Activated naive CD8-positive, alpha-beta T cell treated with anti-CD3 and anti-CD28 coated beads, Interleukin-2, amount 10 ng/mL, durations not matched to agents 7 days and 5 days (primary cell): ENCODE measurements at places on chromosomes 3 and 15. TPM values are rescaled to one million over a fixed set of nuclear protein-coding genes. Genes with fewer than 3 reads are reported as not detected.

DNA sequence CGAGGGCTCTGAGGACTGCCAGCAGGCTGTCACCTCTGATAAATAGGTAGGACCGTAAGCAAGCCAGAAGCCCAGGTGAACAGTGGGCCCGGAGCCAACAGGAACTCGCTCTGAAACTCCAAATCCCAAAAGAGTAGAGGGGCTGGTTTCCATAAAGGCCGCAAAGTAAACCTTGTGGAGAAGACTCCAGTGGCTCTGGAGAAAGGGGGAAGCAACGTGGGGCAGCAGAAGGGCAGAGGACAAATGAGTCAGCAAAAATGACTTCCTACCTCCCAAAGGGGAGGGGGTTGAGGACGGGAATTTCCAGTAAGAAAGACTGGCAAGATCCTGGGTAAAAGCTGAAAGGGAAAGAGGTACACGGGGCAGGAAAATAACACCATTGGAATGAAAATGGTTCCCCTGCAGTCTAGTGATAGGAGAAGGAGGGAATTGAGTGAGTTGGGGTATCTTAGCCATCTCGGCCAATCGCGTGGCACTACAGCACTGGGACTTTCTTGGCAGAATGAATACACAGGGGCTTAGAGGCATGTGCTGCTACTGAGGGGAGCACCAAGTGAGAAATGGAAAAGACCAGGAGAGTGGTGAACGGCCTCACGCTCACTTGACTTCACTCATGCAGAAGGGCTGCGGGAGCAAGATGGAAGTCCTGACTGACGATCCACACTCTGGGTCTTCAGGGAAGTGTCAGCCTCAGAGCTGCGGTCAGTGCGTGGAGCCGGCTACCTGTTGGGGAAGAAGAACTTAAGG is 33.2 kb downstream of the BMF start:
- no peaks in the 10 kb centered on the region for H3K36me3 ChIP-seq
- no peak overlapping the region for H3K4me3 ChIP-seq
- DNase-seq = no peak
- H3K4me1 ChIP-seq = peaks cover 8% of the 10 kb centered on the region
- peaks cover 8% of the 10 kb centered on the region for H3K27me3 ChIP-seq

DNA sequence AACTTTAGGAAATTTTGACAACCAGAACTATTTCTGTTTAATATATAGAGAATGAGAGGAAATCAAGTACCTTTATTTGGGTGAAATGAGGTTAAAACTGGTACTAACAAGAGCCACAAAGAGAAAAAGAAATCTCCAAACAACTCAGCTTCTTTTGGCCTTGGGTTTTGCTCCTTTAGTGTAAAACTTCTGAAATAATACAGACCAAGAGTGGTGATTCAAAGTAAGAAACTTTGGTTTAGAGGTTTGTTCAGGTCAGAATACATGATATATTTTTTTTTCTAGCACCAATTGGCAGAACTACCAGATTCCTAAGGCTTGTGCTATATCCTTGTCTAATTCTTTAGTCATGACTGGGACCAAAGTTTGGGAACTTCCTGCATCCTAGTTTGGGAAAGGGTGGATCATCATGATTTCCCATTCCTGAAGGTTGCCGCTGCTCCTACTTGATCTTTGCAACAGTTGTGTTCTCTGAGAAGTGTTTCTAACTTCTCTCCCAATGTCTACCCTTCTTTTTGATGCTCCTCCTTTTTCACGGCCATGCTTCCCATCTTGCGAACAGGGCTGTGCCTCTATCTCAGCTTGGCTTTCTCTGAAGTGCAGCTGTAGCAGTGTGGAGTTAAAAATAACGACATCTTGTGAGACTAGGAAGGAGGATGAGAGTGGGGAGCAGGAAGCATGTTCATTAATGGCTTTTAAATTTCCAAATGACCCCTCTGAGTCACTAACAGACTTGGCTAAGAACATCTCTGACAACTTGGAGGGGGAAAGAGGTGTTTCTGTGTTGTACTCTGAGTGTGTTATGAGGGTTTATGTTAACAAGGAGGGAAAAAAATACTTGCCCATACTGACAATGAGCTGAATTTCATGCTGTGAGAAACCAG is 87.7 kb downstream of the KCNAB1 start:
- peaks cover 2% of the 10 kb centered on the region for H3K27me3 ChIP-seq
- H3K4me1 ChIP-seq = peaks cover 3% of the 10 kb centered on the region
- H3K36me3 ChIP-seq = no peaks in the 10 kb centered on the region
- H3K27ac ChIP-seq = no peak overlapping the region
- H3K4me3 ChIP-seq = no peak overlapping the region

- no peaks in the 10 kb centered on the region for H3K27me3 ChIP-seq
- DNase-seq = no peak
- H3K4me1 ChIP-seq = peaks cover 2% of the 10 kb centered on the region
- H3K4me3 ChIP-seq = no peak overlapping the region
These were observed 28.4 kb upstream of the RPL29 start for GRCh38 chr3:52023860-52024764.

GRCh38 chr3:45776611-45777010 is 19.7 kb downstream of the SLC6A20 start:
- H3K36me3 ChIP-seq = no peaks in the 10 kb centered on the region
- no peak overlapping the region for H3K27ac ChIP-seq
- peaks cover 16% of the 10 kb centered on the region for H3K4me1 ChIP-seq
- H3K27me3 ChIP-seq = peaks cover 20% of the 10 kb centered on the region
- no peak for DNase-seq
- H3K4me3 ChIP-seq = no peak overlapping the region

- H3K4me3 ChIP-seq = no peak overlapping the region
- no peaks in the 10 kb centered on the region for H3K4me1 ChIP-seq
- peaks cover 24% of the 10 kb centered on the region for H3K36me3 ChIP-seq
- H3K27me3 ChIP-seq = no peaks in the 10 kb centered on the region
- no peak overlapping the region for H3K27ac ChIP-seq
These were observed 26.4 kb downstream of the MKRN2 start for GRCh38 chr3:12583280-12583679.

- H3K36me3 ChIP-seq = no peaks in the 10 kb centered on the region
- no peak overlapping the region for H3K27ac ChIP-seq
- DNase-seq = no peak
- no peak overlapping the region for H3K4me3 ChIP-seq
- no peaks in the 10 kb centered on the region for H3K27me3 ChIP-seq
- no peaks in the 10 kb centered on the region for H3K4me1 ChIP-seq
These were observed 651.6 kb downstream of the NTRK3 start for GRCh38 chr15:87604857-87605446.

GRCh38 chr3:106936337-106936736 is 440.9 kb upstream of the CCDC54 start:
- H3K36me3 ChIP-seq = no peaks in the 10 kb centered on the region
- H3K4me1 ChIP-seq = no peaks in the 10 kb centered on the region
- DNase-seq = no peak
- H3K27ac ChIP-seq = no peak overlapping the region
- H3K4me3 ChIP-seq = no peak overlapping the region
- no peaks in the 10 kb centered on the region for H3K27me3 ChIP-seq

GRCh38 chr3:127851899-127852298 is 29.6 kb upstream of the MGLL start:
- peaks cover 15% of the 10 kb centered on the region for H3K27me3 ChIP-seq
- H3K36me3 ChIP-seq = no peaks in the 10 kb centered on the region
- peaks cover 4% of the 10 kb centered on the region for H3K4me1 ChIP-seq
- no peak for DNase-seq

- no peak overlapping the region for H3K27ac ChIP-seq
- H3K27me3 ChIP-seq = no peaks in the 10 kb centered on the region
- peaks cover 2% of the 10 kb centered on the region for H3K36me3 ChIP-seq
- H3K4me1 ChIP-seq = peaks cover 13% of the 10 kb centered on the region
- no peak for DNase-seq
These were observed 133.3 kb downstream of the CMSS1 start for GRCh38 chr3:99950921-99951320.

- H3K36me3 ChIP-seq = peaks cover 30% of the 10 kb centered on the region
- DNase-seq = no peak
- H3K27me3 ChIP-seq = no peaks in the 10 kb centered on the region
- peak overlapping the region; percentile 8 for H3K4me3 ChIP-seq
- peaks cover 43% of the 10 kb centered on the region for H3K4me1 ChIP-seq
- peak overlapping the region; percentile 28 for H3K27ac ChIP-seq
These were observed 102.8 kb downstream of the IL1RAP start for GRCh38 chr3:190616637-190617036.

DNA sequence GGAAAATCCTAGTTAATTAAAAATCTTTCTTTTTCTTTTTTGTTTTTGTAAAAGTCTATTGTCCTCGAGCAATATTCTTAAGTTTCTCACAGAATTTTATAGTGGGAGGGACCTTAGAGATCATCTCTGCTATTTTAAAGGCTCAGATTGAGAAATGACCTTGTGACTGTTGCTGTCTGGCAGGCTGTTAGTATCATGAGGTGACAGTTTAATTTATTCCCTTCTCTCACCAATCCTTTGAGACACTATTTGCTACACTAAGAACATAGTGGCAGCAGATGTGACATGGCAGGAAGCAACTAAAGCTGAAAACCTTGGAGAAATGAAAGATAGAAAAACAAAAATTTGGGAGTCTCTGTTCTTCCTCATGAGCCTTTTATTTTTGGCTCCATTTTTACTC is 24.9 kb downstream of the APPL1 start:
- H3K36me3 ChIP-seq = peaks cover 14% of the 10 kb centered on the region
- H3K27ac ChIP-seq = no peak overlapping the region
- no peak overlapping the region for H3K4me3 ChIP-seq
- peaks cover 2% of the 10 kb centered on the region for H3K4me1 ChIP-seq
- no peaks in the 10 kb centered on the region for H3K27me3 ChIP-seq

DNA sequence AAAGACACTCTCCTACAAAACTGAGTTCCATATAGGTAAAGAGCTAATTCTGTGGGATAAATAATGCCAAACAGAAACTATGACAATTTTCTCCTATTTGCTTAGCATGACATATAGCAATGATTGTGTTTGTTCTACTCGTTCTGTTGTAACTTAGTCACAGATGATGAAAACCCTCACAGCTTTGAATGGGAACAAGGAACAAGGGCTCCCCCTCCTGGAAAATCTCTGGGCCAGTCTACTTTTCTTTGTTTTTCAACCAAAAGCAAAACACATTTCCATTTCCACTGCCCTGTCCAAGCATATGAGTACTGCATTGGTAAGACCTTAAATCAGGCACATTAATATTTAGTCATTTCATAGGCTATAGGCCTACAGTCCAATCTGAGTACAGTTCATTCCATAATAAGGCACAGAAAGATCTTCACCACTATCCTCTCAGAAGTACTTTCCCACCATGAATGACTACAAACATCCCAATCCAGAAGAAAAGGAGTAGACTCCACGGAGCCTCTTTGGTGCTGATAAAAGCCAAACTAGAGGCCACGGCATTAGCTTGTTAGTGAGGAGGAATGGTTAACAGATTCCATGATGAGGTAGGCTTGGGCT is 67.1 kb downstream of the ATP8B4 start:
- DNase-seq = no peak
- peaks cover 2% of the 10 kb centered on the region for H3K27me3 ChIP-seq
- H3K4me3 ChIP-seq = no peak overlapping the region

DNA sequence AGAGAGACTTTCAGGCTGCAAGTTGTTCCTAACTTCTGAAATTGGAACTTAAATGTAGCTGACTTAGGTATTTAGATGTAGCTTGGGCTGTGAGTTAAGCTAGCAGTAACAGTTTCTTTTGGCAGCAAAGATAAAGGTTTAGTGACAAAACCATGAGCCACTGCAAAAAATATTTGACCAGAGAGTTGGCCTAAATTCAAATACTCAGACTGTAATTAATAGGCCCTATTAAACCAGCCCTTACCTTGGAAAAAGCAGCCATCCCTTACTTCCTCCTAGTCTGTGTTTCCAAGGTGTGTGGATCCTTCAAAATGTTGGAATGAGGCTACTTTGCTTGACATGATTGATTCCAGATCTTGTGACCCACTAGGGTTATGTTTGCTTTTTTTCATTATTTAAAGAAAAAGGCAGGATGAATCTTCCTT is 8.2 kb downstream of the TPM1 start:
- peaks cover 14% of the 10 kb centered on the region for H3K4me1 ChIP-seq
- H3K27me3 ChIP-seq = peaks cover 29% of the 10 kb centered on the region
- no peak overlapping the region for H3K4me3 ChIP-seq

- no peaks in the 10 kb centered on the region for H3K27me3 ChIP-seq
- no peak overlapping the region for H3K27ac ChIP-seq
- no peak overlapping the region for H3K4me3 ChIP-seq
- DNase-seq = no peak
These were observed 40.9 kb upstream of the OCA2 start for GRCh38 chr15:28140062-28140461.

DNA sequence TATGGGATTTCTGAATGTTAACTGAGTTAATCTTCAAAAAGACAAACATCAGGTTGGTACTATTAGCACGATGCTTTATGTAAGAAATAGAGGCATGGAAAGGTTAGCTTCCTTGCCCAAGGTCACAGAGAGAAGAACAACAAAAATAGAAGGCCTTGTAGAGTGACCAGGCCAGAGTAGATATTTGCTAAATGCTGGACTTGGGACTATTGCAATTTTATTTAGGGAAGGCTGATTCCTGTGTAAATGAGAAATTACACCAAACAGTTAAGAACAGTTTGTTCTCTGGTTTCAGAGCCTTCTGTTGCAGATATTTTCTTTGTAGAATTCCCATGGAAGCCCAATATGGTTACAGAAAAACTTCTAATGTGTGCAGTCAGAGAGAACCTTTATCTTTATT is 16.4 kb upstream of the SLITRK3 start:
- DNase-seq = no peak
- H3K36me3 ChIP-seq = no peaks in the 10 kb centered on the region
- H3K4me3 ChIP-seq = no peak overlapping the region
- H3K27ac ChIP-seq = no peak overlapping the region
- H3K27me3 ChIP-seq = no peaks in the 10 kb centered on the region

SNX1 gene
- total RNA-seq = 126 TPM

ADPRH gene
- total RNA-seq = 5.9 TPM

SAMMSON gene
- total RNA-seq = not detected
